Placental pericyte (primary cell): ENCODE measurements at places on chromosomes 1 and 21. TPM values are rescaled to one million over a fixed set of nuclear protein-coding genes. Genes with fewer than 3 reads are reported as not detected.

RXFP4 gene
- not detected in 2 replicates for total RNA-seq

SAMD13 gene
- 0.14 TPM in 1 of 2 replicates, not detected in the other for total RNA-seq

OR2M4 gene
- not detected in 2 replicates for total RNA-seq

CD52 gene
- total RNA-seq: not detected in 2 replicates

NKAIN1 gene
- 1.4 TPM in 1 of 2 replicates, not detected in the other for total RNA-seq
